ENCODE measurements at places on chromosomes 7 and 10. TPM values are rescaled to one million over a fixed set of nuclear protein-coding genes. Genes with fewer than 3 reads are reported as not detected.

GRCh38 chr10:86071145-86071544, 295.4 kb downstream of the GRID1 start:
- no peak for DNase-seq

- peak; percentile 69 for DNase-seq
Measured at GRCh38 chr7:159030490-159031134, 114.1 kb downstream of the VIPR2 start.

GRCh38 chr10:75375838-75376237, 25.7 kb downstream of the ZNF503 start:
- DNase-seq: no peak

- DNase-seq: no peak
Measured at GRCh38 chr7:70545214-70545613, 586.7 kb upstream of the GALNT17 start.

DNA sequence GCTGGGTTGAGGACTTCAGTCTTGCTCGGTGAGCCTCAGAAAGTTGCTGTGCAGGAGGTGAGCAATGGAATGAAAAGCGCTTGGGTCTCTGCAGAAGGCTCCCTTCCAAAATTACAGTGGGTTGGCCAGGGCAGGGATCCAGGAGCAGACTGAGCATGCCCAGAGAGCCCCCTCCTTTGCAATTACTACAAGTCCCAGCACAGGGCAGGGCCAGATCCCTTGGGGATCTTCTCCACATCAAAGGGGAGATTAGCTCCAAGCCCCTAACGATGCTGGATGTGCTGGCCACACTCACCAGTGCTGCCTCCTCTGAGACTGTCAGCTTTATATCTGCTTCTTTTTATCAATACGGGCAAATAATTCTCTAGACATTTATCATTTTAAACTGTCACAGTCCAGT, 337.5 kb downstream of the RPS24 start:
- DNase-seq: no peak

JCAD gene
- total RNA-seq: 22.7 TPM

KAZALD1 gene
- total RNA-seq: 3.4 TPM

THNSL1 gene
- 7.7 TPM for total RNA-seq

TAS2R4 gene
- 4.7 TPM for total RNA-seq

C1QL3 gene
- 0.39 TPM for total RNA-seq

All from ureter (tissue), 1 donor.